ENCODE measurements at places on chromosomes 7 and 10.

- DNase-seq, result no peak
These were observed 108.7 kb upstream of the PPP2R2D start for GRCh38 chr10:131792011-131792651.

- no peak for DNase-seq
These were observed 266.6 kb upstream of the PHYHIPL start for GRCh38 chr10:58909881-58910280.

- DNase-seq, result no peak
These were observed 40.3 kb downstream of the FAM53B start for GRCh38 chr10:124703778-124704427.

- no peak for DNase-seq
These were observed 49.1 kb downstream of the CDHR3 start for GRCh38 chr7:106012184-106012583.

DNA sequence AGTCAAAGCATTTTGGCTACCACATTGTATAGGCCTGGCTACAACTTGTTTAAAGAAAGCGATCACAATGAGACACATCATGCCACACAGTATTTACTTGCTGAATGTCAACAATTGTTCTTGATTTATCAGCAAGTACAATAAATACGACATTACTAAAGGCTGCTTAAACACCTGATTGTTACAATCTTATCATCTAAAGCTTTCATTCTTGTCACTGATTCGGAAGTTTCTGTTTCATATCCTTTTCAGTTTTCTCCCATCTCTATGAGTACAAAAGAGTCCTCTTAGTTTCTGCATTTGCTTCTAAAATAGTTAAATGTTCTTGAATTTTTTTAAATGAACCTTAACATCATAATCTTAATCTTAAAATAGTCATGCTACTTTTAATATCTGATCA is 128.1 kb upstream of the LRRN3 start:
- DNase-seq, result no peak

DNA sequence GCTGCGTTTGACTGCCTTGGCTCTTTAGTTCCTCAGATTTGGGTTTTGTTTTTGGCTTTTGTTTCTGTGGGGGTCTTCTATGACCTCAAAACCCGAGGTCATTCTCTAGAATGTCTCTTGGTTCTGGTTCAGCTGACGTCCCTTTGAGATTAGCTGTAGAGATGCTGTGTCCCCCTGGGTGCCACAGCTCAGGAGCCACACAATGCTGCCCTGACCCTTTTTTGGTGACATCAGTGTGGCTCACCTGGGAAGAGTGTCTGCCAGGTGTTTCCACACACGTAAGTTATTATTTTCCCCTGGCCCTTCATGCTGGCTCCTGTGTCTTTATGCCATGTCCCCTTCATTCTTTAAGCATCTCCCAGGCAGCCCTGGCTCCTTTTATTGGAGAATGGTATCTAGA is 89.8 kb upstream of the DDC start:
- no peak for DNase-seq

GRCh38 chr7:129684777-129685176 is 73.3 kb downstream of the NRF1 start:
- peak; percentile 11 for DNase-seq

- DNase-seq, result peak; percentile 70
These were observed 21.8 kb downstream of the DHX32 start for GRCh38 chr10:125859128-125859817.

DNA sequence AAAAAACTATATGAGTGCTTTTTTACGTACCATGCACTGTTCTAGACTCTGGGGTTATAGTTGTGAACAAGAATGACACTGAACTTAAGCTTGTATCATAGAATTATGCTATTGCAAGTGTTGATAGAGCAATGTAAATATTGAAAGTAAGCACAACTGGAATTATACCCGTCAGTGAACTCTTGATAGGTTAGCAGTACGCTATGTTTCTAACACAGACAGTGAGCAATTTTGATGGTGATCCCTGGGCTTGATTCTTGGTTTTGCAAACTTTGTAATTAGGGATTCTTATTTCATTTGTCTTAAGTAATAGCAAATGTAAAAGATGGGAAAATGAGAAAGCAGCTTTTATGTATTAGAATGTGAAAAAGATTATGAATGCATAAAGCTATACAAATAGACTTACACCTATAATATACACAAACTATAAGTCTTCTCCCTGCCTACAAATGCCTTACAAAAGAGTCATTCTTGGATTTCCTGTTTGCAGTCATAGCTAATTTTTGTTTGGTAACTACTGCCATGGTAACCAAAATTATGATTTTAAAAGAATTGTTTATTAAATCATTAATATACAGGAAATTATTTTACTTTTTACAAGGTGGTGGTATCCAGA is 6.7 kb downstream of the TES start:
- DNase-seq, result peak; percentile 21
